ENCODE measurements at places on chromosomes 4 and X.

- no peak for DNase-seq
Observed at GRCh38 chr4:17757621-17758020, 23.8 kb downstream of the FAM184B start.

DNA sequence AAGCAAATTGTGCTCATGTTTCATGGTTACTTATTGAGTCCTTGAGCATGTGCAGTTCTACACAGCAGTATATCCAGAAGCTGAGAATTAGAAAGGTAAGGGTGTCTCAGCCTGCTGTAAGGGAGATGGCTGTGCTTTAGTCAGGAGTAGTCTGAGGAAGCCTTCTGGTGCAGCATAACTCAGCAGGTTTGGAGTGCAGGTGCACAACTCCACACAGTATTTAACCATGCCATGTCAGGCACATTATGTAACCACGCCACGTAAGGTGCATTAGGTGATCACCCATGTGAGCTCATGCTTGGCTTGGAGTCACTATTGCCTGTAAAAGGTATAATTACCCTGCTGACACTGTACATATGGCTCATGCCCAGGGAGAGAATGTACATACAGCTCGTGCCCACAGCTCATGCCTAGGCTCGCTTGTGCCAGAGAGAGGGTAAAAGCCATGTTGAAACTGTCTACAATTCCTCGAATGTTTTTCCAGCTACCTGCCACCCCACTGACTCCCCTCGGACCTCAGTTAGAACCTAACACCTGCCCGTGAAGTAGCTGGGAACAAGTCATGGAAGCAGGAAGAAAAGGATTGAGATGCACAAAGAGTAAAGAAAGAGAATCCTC is 37.8 kb downstream of the UCHL1 start:
- DNase-seq, result no peak

DNA sequence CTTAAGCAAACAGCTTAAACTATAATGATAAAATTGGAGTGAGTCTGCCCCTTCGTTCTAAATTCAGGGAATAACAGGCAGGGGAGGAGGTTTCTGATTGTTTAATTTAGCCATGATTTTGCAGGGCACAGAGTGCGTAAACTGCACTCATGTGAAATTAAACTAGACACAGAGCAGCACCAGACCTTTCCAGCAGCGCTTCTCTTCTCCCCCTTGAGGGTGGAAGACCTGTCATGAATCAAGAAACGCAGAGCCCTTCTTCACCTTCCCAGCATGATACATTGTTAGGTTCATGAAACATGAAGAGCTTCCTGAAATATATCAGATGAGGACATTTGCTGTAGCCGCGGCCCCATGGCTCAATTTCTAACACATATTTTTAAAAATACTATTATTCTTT is 63.1 kb downstream of the FAM114A1 start:
- no peak for DNase-seq

GRCh38 chrX:141127146-141127545 is 49.8 kb downstream of the LDOC1 start:
- no peak for DNase-seq

DNA sequence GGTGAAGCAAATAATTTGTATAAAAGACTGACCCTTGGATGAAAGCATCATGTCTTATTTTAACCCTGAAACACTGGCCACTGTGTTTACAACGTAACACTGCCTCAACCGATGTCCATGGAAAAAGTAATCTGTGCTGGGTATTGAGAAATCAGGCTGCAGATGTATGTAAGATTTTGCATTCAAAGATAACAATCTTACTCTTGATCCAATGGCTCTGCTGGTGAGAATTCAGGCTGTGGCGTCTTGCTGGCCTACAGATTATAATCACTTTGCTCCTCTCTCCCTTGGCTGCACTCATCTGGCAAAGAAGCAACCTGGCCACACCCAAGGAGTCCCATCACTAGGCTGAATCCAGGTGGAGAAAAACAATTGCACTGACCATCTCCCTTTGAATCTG is 7.5 kb downstream of the ADGRA3 start:
- DNase-seq, result no peak

DNA sequence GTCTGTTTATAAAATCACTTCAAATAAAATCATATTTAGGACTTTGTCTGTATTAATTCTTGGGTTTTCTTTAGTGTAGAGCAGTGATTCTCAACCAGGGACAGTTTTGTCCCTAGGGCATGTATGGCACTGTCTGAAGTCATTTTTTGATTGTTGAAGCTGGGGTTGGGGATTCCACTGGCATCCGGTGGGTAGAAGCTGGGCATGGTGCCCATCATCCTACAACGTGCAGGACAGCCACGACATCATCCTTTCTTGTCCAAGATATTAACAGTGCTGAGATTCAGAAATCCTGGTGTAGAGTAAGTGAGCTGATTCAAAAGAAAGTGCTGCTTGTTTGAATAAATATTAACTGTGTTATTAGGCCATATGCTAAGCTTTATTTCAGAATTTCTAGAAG is 28.6 kb downstream of the DCLK2 start:
- DNase-seq, result no peak

DNA sequence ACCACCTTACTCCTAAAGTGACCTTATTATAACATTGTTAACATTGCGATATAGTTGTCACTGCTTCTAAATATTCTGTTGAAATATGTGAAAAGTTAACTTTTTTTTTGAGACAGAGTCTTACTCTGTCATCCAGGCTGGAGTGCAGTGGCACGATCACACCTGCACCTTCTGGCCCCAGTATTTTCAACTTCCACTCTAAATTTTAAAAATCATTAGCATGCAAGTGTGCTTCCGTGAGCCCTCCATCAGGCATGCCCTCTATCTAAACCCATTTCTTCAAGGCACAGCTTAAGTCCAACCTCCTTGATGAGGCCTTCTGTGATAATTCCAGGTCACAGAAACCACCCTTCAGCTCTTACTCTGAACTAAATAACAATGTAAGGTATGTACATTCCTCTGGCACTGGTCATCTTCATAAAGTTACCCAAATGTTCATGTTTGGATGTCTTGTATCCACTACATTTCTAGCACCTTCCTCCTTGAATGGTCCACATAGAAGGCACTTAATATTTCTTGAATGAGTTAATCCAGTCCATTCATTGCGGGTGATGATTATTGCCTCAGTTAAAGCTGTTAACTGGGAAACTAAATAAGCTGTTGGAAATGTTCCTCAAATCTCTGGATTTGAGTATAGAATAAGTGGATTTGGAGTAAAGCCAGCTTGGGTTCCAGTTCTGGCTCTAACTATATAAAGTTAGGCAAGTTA is 38.6 kb upstream of the TMEM131L start:
- peak; percentile 28 for DNase-seq

GRCh38 chrX:14228611-14229010 is 198.9 kb upstream of the GEMIN8 start:
- DNase-seq, result no peak

GRCh38 chr4:175708739-175709138 is 103.3 kb downstream of the GPM6A start:
- no peak for DNase-seq

DNA sequence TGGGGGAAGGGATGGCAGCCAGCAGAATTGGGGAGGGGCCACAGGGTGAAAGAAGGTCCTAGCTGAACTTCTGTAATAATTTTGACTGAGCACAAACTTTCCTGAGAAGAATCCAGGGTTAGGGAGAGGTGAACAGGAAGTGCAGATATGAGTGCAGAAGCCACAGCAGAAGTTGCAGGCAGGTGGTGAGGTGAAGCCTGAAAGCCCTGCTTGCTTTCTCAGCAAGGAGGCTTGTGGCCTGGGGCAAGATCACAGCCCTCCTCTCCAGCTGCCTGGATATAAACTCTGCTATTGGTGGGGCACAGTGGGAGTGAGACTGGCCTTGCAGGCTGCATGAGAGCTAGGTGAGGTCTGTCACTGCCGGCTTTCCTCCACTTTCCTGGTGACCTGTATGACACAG is 44.1 kb upstream of the UPRT start:
- no peak for DNase-seq

DNA sequence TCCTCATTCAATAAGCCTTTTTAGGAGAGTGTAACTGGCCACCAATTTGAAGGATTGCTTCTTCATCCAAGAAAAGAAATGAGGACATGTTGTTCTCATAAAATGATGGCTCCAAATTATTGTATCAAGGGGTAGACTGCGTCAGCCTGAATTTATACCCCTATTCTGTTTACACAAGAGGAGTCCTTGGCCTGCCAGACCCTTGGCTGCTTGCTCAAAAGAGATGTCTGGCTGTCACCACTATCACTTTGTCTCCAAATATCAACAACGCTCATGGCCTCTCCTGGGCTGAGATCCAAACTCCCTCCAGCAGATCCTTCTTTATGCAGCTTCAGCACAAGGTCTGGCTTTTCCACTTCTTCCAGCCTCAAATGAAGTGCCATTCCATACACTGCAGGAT is 127.9 kb downstream of the OR13H1 start:
- DNase-seq, result no peak

DNA sequence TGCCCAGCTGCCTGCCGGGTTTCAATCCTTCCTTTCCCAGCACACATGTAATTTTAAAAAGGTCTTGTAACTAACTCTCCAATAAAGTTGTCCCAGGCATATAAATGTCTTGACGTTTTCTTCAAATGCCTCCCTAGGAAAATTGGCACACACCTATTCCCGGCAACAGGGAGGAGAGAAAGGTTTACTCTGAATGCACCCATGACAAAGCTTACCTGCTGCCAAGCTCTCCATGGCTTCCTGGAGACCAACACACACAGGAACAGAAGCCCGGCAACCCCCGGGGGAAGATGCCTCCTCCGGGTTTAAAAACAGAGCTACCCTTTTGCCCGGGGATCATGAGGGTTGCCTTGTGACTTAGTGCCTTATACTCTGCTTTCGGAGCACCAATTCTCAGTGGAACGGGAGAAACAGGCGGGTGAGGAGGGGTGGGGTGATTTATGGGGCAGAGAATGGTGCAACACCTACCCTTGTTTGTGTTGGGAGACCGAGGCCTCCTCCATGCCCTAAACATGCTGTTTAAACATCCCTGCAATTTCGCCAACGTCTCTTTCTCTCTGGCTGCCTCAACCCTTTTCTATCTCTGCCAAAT is 4.8 kb upstream of the GYG2 start:
- no peak for DNase-seq

DNA sequence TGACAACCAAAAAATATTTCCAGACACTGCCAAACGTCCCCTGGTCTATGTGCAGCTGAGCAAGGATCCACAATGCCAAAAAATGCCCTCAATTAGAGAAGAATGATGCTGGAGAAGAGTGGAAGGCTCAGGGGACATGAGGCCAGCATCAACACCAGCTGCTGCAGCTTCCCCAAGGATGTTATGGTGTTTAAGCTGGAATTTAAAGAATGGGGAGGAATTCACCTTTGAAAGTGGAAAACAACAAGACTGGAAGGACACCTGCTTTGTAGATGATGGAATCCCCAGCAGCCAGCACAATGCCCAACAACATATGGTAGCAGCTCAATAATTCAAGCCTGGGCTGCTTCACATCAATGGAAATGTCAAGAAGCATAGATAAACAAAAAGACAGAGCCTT is 20.3 kb upstream of the SMPX start:
- no peak for DNase-seq

DNA sequence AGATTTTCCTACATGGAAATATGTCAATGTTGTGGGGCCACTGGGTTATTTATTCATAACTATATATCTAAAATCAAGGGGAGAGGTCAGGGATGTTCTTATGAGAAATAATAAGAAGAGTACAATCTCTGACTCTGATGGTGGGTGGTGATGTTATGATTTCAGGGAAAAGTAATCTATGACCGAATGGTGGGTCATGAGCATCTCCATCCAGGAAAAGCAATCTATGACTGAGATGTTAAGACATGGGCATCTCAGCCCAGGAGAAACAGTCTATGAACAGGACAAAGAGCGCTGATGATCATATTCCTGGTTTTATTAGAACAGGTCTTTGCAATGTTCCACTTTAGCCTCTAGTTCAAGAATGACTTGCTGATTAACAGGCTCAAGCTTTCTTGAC is 137.1 kb downstream of the ARSF start:
- no peak for DNase-seq

DNA sequence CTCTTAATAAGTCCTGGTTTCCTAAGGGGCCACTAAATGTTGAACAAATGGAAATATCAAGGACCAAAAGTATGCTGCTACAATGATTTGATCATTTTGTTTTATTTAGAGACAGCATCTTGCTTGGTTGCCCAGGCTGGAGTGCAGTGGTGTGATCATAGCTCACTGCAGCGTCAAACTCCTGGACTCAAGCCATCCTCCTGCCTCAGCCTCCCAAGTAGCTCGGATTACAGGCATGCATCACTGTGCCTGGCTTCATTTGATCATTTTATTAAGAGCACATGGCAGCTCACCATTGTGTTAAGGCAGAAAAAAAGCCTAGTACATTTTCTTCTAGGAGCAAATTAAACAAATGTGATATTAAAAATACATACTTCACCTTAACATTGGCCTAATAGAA is 52.7 kb downstream of the DCLK2 start:
- DNase-seq, result peak; percentile 84

DNA sequence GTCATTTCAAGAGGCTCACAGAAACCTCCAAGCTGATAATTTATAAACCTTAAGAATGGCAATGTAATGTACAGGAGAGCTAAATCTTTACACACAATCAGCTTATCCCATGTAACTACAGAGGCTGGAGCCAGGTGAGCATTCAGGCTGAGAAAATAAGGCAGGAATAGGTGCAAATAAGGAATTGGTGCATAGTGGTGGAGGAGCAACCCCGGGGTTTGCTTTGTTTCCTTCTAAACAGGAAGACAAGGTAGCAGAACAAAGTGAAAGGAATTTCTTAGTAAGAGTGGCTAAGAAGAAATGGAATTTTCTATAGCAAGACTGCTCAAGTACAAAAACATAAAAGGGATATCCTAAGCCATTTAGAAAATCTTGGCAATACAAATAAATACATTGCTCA is 82.4 kb downstream of the NR3C2 start:
- DNase-seq, result no peak

DNA sequence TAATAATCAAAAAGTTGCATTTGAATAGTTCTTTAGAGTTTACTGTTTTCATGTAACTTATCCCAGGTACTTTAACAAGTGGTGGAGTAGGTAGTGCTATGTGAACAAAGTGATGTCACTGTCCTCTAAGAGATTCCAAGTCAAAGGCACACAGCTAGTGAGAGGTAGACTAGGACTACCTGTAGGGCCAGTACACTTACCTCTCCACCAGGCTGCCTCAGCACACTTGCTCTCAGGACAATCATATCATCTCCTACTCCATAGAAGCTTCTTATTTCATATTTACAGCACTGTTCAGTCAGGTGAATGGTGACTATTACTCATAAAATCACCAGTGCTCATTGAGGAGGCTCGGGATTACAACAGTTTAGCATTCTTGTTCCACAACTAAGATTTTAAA is 173.0 kb upstream of the EMCN start:
- DNase-seq, result no peak

- DNase-seq, result peak; percentile 21
Observed at GRCh38 chr4:124079174-124079780, 633.3 kb downstream of the ANKRD50 start.

- peak; percentile 34 for DNase-seq
Observed at GRCh38 chrX:56783450-56783831, 54.4 kb downstream of the NBDY start.

DNA sequence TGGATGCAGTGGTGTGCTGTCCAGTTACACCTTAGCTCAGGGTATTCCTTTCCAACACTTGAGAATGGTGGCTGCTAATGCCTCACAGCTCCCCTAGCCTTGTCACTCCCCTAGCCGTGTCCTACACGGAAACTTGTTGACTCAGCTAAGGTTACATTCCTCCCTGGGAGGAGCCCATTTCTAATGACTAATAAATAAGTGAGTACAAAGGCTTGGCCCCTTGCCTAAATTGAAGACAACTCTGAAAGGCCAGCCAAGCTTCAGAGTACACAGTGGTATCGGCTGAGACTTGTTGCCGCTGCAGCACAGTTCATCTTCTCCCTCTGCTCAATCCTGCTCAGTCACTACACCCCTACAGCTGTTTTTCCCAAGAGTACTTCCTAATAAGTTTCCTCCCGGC is 21.2 kb upstream of the SLC25A31 start:
- DNase-seq, result peak; percentile 85

All from astrocyte of the spinal cord (primary cell).